Prostate gland (tissue), 2 donors: ENCODE measurements at places on chromosomes 4 and X.

- no peak for DNase-seq
These were observed 23.1 kb upstream of the MECP2 start for GRCh38 chrX:154120567-154120966.

GRCh38 chr4:154720123-154720522 is 23.7 kb upstream of the LRAT start:
- DNase-seq = no peak

GRCh38 chr4:177107288-177107921 is 202.3 kb upstream of the NEIL3 start:
- DNase-seq = no peak

GRCh38 chr4:106238820-106239420 is 77.1 kb downstream of the TBCK start:
- no peak for DNase-seq

DNA sequence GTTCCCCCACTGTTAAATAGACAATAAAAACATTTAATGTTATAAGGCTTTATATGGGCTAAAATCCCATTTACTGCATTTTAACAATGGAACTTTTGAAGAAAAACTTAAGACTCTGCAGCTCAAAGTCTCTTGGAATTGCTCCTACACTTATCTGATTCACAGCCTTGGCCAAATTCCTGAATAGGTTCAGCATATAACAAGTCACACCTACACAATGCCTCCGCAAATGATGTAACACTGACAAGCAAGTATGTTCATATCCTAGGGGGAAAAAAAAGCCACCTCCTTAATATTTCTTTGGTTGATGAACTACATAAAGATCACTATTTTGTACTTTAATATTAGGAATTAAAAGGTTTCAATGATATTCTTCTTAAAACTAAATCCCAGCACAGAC is 34.5 kb downstream of the RPS6KA6 start:
- DNase-seq = no peak

- no peak for DNase-seq
These were observed 2.3 kb upstream of the PPP2R3B start for GRCh38 chrX:389021-389441.

DNA sequence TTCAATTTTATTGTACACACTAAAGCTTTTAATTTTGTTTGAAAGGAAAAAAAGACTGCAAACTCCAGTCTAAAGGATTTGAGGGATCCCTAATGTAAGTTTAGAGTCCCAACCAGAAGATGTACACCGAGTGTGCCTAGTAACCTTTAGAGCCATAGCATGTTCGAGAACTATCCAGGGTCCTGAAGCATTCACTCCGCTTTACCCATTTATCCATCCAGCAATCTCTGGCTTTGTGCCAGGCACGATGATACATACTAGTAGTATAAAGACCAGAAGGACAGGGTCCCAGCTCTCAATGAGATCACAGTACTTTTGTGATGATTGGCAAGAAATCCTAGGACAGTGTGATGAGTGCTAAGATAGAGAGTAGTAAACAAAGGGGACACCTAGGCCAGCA is 168.7 kb downstream of the STK32B start:
- no peak for DNase-seq

GRCh38 chr4:60652933-60653332 is 547.2 kb upstream of the ADGRL3 start:
- no peak for DNase-seq

GRCh38 chr4:766559-767283 is 59.2 kb downstream of the CPLX1 start:
- DNase-seq = no peak

DNA sequence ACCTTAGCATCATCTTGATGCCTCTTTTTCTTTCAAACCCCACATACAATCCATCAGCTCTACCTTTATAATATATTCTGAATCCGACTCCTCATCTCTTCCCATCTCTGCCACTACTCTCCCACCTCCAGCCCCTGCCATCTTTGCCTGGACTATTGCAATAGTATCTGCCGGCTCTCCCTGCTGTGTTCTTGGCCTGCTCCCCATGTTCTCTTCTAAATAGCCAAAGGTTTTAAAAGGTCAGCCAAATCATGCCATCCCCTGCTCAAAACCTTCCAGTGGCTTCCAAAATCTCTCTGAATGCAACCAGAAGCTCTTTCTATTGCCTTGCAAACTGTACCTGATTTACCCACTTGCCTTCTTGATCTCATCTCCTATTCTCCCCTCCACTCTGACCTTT is 266.0 kb downstream of the PTTG2 start:
- no peak for DNase-seq

GRCh38 chr4:6338175-6338950 is 68.7 kb downstream of the WFS1 start:
- DNase-seq = no peak

- no peak for DNase-seq
These were observed 28.5 kb upstream of the XG start for GRCh38 chrX:2723286-2723879.

DNA sequence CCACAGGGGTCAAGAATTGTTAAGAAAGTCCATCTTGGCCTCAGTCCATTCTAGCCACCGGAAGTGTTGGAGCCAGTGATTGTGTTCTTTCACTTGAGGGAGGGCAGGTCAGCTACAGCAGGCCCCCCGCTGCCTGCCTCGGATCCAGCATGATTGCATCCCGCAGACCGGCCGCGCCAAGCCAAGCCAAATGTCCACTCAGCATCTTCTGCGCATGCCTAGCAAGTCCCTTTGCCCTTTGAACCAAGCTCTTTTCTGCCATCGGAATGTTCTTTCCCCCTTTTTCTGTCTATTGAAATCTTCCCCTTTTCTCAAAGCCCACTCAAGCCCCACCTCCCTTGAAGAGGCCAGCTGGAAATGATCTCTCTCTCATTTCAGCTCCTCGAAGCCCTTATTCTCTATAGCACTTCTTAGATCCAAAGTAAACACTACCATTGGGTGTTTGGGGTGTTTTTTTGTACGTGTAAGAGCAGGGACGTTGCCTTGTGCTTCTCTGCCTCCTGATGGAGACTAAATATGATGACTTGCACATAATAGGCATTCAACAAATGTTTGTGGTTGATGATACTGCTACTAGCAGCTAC is 147.8 kb upstream of the BCOR start:
- no peak for DNase-seq

DNA sequence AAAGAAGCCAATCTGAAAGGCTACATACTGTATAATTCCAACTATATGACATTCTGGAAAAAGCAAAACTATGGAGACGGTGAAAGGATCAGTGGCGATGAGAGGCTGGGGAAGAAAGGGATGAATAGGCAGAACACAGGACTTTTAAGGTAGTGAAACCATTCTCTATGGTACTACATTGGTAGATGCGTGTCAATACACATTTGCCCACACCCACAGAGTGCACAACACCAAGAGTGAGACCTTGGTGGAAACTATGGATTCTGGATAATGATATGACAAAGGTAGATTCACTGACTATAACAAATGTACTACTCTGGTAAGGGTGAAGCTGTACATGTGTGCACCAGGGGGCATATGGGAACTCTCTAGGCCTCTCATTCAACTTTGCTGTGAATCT is 134.5 kb downstream of the FBXW7 start:
- DNase-seq = no peak

DNA sequence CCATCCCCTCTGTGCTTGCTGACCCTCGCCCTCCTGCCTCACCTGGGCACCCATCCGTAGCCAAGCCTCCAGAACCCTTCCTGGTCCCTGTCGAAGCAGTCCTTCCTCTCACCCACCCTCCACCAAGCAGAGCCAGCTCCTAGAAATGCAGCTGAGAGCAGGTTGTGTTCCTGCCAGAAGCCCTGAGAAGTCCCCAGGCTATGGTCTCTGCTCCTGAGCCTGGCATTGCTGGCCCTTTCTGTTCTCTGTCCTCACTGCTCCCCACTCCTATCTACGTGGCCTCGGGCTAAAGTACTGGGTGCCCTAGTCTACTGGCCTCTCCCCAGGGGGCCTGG is 2.1 kb upstream of the CPZ start:
- DNase-seq = no peak

GRCh38 chrX:38515291-38515690 is 46.1 kb upstream of the TSPAN7 start:
- no peak for DNase-seq

GRCh38 chr4:10643600-10644425 is 40.8 kb downstream of the CLNK start:
- no peak for DNase-seq

- no peak for DNase-seq
These were observed 41.4 kb downstream of the PPA2 start for GRCh38 chr4:105432438-105432837.

- DNase-seq = no peak
These were observed 15.5 kb downstream of the SLC10A7 start for GRCh38 chr4:146506272-146506671.

GRCh38 chr4:25532591-25532990 is 123.1 kb upstream of the SLC34A2 start:
- no peak for DNase-seq

GRCh38 chr4:165666836-165667235 is 206.2 kb upstream of the TLL1 start:
- no peak for DNase-seq
